ENCODE measurements at places on chromosomes 16 and 17.
A peak's percentile ranks its signal among the peaks of the same experiment; 100 is the strongest.

DNA sequence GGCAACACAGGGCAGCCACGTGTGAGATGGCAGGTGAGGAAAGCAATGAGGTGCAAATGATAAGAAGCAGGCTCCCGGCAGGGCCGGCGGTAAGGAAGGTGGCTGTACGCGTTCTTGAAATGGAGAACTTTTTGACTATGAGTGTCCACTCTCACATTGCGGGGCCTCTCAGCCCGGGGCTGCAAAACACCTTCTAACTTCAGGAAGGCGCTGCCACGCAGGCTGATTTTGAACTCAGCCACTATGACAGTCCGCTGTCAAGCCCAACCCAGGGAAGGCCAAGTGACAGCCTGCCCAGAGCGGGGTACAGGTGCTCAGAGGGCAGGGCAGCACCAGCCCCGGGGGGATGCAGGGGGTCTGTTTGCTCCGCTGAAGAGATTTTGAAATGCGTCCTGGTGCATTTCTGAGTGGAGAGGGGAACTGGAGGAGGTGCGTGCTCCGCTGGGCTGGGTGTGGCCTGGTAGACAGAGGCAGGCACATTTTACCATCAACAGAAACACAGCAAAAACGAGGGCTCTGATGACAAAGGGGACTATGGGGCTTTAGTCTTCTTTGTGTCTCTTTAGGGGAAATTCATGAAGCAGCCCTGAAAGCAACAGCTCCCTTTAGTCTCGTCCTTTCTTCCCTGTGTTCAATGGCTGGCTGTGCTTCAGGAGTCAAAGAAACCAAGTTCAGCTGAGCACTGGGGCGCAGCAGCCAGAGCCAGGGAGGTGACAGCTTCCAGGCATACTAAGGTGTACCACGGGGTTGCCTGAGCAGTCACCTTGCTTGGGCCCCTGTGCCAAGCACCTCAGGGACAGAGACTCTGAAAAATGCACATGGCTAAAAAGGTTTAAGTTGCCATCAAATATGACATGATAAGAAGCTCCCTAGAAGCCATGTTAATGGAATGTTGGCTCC lies 14.6 kb upstream of the SREBF1 start:
- DNase-seq, result no peak

GRCh38 chr16:21128991-21129390 lies 21.7 kb downstream of the DNAH3 start:
- no peak for DNase-seq

DNA sequence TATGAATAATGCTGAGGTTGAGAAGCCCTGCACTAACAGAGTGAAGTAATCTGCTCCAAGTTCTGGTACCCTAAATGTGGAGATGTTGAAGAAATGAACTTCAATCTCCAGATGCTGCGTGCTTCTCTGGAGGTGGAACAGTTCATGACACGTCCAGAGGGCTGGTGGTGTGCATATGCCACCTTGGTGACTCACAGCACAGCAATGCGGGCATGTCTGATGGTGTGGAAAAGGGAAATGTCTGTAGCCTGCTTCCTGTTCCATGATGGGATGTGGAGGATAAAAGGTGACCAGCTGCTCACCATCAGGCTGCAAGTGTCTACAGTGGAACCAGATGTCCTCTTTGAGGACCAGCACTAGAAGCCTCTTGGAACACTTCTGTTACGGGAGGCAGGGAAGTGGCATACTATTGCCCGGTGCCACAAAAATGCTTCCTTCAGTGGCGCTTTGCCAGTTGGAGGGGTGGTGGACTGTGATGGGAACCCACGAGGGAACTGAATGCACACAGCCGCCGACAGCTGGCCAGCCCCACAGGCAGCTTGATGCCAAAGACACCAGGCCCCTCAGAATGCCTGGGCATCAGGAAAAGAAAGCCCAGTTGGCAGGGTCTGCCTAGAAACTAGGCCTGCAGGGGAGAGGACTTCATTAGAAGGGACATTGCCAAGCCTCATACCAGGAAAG lies 19.9 kb downstream of the SNX11 start:
- DNase-seq, result peak; percentile 35

DNA sequence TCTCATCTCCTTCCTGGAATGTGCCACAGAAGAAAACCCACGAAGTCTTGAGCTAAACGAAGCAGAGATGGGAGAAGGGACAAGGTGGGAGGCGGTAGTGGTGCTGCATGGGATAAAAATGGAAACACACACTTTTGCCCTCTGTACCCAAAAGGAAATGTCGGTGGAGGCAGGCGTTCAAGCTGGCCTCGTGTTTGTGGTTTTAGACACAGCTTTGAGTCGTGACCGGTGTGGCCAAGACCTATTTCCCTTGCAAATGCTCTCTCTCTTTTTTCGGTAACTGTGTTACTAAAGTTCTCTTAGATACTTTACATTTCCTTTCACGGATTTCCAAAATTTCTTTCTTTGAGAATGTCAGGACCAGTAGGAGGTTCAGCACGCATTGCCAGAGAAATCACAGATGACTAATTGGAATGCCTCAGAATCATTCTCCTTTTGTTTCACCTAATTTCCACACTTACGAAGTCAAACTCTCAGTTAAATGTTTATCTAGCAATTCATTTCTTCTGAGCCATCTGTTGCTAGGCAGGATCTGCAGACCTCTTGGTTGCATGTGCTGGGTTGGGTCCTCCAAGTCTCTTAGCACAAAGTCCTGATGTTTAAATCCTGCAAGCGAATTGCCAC lies 412.3 kb downstream of the MAF start:
- no peak for DNase-seq

DNA sequence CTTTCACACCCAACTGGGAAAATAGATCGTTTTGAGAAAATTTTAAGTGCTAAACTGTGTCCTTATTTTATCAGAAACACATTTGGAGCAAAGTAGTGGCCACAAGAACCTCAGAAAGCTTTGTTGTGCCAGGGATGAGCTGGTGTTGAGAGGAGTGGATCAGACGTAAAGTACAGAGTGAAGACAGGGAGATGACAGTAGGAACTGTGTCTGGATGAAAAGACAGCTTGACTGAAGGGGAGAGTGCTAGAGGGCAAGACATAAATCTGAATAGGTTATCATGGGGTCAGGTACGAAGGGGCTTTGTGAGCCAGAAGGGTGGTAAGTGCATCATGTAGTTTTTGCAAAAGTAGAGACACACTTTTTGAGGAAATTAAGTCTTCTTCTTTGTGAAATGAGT lies 39.3 kb upstream of the CARMIL2 start:
- no peak for DNase-seq

GRCh38 chr16:89502081-89502843 lies 5.9 kb upstream of the SPG7 start:
- no peak for DNase-seq

DNA sequence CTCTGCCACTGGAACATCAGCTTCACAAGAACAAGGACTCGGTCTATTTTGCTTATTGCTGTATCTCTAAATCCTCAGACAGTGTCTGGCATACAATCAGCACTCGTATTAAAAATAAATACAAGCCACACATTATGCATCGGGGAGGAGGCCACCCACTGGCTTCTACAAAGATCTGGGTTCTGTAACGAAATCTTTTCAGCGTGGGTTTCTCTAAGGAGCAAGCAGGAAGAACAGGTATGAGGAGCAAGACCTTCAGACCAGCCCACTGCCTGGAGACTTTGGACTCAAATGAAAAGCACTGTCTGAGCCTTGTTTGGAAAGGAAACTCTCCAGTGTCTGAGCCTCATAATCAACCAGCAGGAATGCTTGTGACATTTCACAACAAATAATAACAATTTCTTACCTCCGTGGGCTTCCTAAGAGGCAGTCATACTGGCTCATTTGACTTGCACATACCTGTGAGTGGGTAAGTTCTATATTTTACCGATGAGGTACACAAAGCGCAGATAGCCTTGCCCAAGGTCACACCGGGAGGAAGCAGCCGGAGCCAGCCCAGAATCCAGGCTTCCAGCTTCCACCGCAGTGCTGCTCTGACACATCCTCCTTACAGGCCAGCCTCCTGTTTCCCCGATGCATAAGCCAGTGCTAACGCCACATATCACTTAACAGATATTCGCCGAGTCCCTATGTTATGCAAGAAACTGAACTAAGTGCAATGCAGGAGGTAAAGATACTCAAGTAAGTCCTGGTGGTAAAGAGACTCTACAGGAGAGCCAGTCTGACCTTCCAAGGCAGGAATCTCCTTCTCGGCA lies 118.6 kb upstream of the TNRC6C start:
- DNase-seq, result no peak

- no peak for DNase-seq
These were observed 91.8 kb downstream of the CYB561 start for GRCh38 chr17:63354256-63354655.

DNA sequence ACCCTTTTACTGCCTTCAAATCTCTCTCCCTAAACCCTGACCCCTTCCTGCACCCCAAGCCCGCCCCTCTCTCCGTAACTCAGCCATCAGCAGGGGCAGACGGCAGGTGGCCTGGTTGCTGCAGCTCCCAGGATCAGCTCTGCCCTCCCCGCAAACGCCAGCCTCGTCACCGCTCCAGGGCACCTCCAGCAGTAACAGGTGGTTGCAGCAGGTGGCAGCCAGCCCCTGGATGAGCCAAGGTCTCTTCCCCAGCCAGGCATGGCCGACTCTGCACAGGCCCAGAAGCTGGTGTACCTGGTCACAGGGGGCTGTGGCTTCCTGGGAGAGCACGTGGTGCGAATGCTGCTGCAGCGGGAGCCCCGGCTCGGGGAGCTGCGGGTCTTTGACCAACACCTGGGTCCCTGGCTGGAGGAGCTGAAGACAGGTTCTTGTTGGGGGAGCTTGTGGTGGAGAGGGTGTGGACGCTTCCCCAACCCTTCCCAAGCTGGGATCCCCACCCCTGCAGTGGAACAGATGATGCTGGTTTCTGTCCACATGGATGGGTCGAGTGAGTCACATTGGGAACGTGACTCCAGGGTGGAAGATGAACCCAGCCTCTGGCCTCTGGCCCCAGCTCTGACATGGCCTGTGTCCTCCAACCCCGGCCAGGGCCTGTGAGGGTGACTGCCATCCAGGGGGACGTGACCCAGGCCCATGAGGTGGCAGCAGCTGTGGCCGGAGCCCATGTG lies 558 bp downstream of the HSD3B7 start:
- DNase-seq, result no peak

GRCh38 chr17:17028059-17028877 lies 14.0 kb upstream of the MPRIP start:
- no peak for DNase-seq

GRCh38 chr16:81711657-81712319 lies 67.3 kb upstream of the PLCG2 start:
- peak; percentile 27 for DNase-seq

DNA sequence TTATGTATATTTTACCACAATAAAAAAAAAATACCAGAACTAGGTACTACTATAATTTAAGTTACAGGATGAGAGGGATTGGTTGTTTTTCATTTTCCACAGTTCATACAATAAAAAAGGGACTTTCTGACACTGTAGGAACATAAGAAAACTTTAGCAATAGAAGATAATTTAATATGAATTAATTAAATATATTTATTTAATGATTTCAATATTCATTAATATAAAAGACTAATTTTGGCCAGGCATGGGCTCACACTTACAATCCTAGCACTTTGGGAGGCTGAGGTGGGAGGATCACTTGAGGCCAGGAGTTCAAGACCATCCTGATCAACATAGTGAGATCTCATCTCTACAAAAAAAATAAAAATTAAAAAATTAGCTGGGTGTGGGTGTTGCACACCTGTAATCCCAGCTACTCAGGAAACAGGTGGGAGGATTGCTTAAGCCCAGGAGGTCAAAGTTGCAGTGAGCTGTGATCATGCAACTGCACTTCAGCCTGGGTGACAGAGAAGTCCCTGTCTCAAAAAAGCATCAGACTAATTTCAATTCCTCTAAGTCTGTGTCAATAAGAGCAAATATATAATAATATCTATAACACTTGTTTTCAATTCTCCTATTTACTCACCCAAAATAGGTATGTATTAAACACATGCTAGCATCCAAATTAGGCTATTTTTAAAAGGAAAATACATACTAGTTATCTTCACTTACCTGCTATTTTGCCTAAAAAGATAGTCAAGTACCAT lies 79.6 kb downstream of the BRIP1 start:
- DNase-seq, result no peak

GRCh38 chr17:57895382-57896060 lies 45.7 kb upstream of the MRPS23 start:
- no peak for DNase-seq

- DNase-seq, result no peak
These were observed 12.4 kb downstream of the ZG16B start for GRCh38 chr16:2842340-2843000.

DNA sequence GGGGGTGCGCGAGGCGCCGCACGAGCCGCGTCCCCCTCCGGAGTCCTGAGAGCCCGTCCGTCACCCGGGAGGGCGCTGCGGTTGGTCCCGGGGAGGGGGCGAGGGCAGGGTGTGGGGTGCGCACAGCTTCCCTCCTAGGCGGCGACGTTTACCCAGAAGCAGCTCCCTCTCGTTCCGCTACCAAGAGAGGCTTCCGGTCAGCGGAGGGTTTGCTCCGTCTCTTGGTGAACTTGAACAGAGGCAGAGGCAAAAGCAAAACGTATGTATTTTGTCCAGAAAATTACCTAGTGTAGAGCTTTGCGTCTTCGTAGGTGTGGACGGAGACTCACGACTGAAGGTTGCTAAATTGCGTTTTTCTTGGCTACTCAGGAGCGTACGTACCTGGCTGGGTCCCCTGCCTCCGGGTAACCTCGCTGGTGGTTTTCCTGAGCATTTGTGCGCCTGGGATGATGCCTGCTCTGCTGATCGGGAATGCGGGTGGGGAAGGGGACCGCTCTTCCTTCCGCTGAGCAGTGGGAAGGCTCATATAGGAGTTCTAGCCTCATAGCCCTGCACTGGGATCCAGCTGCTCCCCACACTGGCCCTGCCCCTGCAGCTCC lies 833 bp downstream of the WSCD1 start:
- DNase-seq, result peak; percentile 57

- peak; percentile 92 for DNase-seq
These were observed at the start of gene CNP for GRCh38 chr17:41966463-41967140. TSS of gene CNP (plus strand) at chr17:41966795. CDS start at chr17:41966885, 90 bp downstream.

DNA sequence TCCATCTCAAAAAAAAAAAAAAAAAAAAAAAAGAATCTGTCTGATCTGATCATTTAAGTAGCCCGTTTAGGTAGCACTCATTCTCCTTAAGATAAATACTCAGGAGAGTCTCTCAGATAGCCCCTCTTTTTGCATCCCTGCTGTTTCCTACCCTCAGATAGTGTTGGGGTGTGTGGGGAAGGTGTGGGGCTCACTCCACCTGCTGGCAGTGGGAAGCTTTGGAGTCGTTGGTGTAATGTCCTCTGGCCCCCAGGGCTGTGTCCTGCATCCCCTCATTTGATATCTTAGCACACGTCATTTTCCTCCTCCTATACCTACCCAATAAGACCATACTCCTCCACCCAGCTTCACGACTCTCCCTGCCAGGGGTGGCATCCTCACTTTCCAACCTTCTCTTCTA lies 20.5 kb upstream of the MYH10 start:
- no peak for DNase-seq

Measured in Ammon's horn (tissue), 1 donor.